Activated CD8-positive, alpha-beta T cell treated with anti-CD3 and anti-CD28 coated beads, Interleukin-2, amount 10 ng/mL, durations not matched to agents 7 days and 5 days (primary cell): ENCODE measurements at places on chromosomes 1 and 21.
A peak's percentile ranks its signal among the peaks of the same experiment; 100 is the strongest.

DNA sequence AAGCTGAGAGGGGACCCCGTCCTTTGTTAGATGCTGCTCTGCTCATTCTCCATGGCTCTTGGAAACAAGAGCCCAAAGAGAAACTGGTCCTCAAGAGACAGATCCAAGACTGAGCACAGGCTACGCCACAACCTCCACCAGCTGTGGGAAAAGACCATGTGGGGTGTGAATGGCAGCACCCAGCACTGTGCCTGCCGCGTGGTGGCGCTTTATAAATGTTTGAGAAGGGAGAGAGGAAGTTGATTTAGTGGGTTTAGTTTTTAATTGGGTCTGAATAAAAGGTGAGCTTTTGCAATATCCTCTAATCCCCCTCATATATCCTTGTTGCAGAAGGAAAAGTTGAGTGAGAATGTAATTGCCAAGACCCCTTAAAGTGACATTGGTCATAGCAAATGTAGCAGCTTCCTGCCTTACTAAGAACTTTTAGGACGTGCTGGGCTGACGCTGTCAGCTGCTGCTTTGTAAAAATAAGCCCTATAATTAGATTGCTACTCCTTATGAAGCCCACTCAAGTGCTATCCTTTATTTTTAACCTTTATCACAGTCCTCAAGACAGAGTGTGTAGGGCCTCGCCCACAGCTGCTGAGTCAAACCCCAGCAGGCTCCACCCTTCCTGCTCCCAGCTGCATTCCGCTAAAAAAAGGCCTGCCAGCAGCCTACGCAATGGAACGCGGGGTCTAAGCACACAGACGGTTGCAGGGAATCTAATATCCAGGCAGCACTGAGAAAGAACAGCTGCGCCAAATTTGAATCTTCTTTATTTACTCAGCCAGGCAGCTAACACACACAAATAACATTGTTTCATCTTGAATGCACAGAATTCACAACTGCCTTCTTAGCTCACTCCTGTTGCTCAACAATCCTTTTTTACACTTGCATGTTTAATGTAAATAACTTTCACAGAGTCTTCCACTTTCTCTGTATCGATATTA lies 47.4 kb upstream of the PRDX6 start:
- peak; percentile 80 for DNase-seq

DNA sequence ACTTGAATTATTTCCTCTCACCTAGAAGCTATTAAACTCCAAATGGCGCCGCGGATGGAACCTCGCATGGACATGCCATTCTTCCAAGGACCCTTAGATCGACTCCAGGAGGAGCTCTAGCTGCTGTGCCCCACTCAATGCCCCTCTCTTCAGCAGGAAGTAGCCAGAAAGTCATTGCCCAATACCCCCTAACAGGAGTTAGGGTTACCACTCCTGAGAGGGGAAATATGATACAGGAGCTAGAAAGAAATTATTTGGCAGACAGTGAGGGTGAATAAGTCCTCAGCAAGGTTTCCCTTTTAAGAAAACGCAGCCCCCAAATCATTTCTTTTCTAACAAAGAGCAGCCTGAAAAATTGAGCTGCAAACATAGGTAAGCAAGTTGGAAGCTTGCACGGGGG lies 28.6 kb downstream of the TFB2M start:
- DNase-seq: no peak

GRCh38 chr1:235945775-235946570 lies 79.3 kb upstream of the LYST start:
- no peak for DNase-seq

DNA sequence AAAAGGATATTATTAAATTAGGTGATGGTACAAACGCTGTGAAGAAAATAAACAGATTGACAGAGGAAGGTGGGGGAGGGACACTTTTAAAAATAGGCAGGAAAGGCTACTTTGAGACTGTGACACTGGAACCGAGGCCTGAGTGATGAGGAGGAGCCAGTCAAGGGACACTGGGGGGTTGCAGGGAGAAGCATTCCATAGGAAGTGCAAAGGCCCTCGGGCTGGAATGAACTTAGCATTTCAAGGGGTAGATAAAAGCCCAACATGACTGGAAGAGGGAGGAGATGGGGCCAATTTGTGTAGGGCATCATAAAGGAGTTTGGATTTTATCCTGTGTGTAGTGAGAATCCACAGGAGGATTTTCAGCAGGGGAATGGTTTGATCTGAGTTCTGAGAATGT lies 15.9 kb downstream of the C1orf94 start:
- DNase-seq: no peak

DNA sequence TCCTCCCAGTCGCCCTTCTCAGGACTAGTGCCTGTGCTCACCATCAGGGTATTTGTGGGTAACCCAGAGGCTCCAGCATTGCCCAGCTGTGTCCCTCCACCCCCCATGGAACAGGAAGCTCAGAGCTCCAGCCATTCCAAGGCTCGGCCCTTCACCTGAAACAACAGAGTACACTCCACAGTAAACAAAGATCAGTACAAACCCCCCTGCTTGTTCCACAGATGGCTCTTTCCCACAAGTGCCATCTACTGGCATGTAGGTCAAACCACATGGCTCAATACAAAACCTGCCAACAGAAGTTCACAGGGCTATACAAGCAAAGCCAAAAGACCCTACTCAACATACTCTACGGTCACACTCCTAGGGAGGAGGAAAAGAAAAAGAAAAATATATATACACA lies 258.7 kb downstream of the AGBL4 start:
- no peak for DNase-seq

DNA sequence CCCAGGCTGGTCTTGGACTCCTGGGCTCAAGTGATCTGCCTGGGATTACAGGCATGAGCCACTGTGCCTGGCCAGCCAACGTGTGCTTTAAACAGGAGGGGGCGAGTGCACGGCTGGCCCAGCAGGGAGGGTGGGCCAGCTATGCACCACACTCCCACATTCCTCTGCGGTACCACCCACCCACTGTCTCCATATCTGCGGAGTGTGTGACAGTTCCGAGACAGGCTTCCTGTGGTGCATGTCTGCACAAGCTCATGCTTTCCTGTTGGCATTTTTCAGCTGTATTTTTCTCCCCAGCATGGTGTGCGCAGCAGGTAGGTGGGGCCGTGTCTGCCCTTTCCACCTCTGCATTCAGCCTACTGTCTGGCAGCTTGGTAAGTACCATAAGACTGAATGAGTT lies 183.3 kb downstream of the AJAP1 start:
- DNase-seq: no peak

GRCh38 chr1:216690603-216691002 lies 32.6 kb downstream of the ESRRG start:
- no peak for DNase-seq

GRCh38 chr1:81467383-81467782 lies 333.4 kb upstream of the ADGRL2 start:
- no peak for DNase-seq

GRCh38 chr1:54701996-54702395 lies 13.7 kb upstream of the TTC4 start:
- no peak for DNase-seq

- peak; percentile 84 for DNase-seq
Measured at GRCh38 chr1:153749408-153750005, 21.7 kb downstream of the INTS3 start.

DNA sequence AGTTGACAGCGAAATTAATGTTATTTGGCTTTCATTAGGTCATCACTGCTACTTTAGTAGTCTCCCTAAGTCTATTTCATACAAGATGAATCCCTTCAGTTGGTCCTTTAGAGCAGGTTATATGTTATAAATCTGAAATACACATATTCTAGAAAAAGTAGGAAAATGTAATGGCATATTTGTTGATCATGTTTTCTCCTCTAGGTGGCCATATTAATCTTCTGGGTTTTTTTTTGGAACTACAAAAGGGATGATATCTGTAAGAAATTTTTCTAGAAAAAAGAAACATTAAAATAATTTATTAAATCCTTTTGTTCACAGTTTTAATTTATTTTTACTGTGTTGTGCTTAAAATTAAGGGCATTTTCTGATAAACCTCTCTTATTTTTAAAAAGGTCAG lies 87.9 kb downstream of the SYT14 start:
- DNase-seq: no peak

- DNase-seq: no peak
Measured at GRCh38 chr1:229318056-229318455, 24.8 kb downstream of the CCSAP start.

DNA sequence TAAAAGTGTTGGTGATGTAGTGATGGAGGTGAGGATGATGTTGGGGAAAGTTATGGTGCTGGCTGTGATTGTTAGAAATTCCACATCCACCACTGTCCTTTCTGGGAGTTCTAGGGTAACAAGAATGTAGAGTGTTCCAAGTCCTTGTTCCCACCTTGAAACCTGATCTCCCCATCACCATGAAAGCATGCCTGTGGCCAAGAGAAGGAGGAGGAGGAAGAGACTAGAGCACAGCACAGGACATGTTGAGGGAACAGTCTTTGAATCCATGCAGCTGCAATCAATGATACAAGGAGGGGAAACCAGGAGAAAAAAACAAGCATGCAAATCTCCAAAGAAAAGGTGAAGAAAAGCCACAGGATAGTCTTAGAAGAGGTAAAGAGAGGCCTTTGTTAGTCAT lies 45.9 kb upstream of the ARTN start:
- no peak for DNase-seq

DNA sequence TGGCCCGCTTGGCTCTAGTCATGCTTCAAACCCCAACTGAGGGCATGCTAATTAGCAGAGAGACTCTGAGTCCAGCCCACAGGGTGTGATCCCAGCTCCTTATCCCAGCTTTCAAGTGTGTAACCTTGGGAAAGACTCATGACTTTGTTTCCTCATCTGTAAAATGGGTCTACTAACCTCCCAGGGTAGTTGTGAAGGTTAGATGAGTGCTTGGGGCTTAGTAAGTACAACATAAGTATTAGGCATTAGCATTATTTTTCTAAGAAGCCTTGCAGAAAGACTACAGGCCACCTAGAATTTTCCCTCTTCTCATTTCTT lies 2.8 kb downstream of the MYOM3 start:
- DNase-seq: no peak

DNA sequence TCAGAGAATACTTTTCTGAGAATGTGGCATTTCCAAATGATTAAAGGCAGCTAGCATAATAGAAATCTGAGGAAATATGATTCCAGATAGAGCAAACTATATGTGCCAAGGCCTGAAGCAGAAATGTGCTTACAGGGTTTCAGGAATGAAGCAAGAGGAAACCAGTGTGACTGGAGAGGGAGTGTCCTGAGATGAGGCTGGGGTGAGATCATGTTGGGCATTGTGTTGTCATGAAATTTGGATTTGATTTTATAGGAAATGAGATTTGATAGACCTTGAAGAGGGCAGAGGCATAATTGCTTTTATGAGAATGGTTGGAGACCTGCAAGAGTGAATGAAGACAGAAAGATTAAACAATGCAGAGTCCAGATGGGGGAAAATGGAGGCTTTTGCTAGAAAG lies 338.1 kb upstream of the SNX7 start:
- no peak for DNase-seq

DNA sequence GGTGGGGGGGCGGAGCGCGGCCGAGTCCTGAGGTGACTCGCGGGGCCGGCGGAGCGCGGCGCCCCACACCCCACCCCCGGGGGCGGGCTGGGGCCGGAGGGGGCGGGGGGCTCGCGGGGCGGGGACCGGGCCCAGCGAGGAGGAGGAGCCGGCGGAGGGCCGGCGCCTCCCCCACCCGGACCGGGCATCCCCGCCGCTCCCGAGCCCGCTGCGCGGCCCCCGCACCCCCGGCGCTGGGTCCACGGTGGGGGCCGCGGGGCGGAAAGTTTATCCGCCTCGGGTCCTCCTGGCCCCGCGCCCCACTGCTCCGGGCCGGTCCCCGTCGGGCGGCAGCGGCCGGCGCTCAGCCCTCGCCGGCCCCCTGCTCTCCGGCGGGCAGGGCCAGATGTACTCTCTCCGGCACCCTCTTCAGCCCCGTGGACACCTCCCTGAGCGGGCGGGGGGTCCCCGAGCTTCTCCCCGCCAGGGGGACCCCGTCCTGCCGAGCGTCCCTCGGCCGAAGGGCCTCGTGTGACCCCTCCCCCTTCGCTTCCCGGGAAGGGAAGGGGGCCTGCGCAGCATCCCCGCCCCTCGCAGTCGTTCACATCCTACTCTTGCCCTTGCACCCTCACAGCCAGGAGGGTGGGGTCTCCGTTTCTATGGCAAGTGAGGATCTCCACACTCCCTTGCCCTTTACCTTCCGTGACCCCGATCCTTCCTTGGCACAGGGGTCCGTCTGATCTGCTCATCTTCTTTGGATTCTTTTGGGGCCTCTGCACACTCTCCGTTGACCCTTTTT lies 663 bp downstream of the CAMTA1 start:
- DNase-seq: peak; percentile 43

- no peak for DNase-seq
Measured at GRCh38 chr1:221166559-221167318, 287.5 kb downstream of the HLX start.

- no peak for DNase-seq
Measured at GRCh38 chr1:207952617-207953542, 42.0 kb upstream of the CD34 start.

- DNase-seq: no peak
Measured at GRCh38 chr1:61441723-61442262, 283.1 kb downstream of the TM2D1 start.

GRCh38 chr21:9008636-9009035 lies 1512.7 kb upstream of the TPTE start:
- no peak for DNase-seq

DNA sequence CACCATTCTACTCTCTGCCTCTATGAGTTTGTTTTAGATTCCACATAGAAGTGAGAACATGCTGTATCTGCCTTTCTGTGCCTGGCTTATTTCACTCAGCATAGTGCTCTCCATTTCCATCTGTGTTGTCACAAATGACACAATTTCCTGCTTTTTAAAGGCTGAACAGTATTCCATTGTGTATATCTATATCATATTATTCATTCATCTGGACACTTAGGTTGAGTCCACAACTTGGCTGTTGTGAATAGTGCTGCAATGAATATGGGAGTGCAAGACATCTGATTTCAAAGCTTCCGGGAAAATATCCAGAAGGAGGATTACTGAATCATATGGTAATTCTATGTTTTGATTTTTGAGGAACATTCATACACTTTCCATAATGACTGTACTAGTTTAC lies 20.1 kb upstream of the DONSON start:
- no peak for DNase-seq

DNA sequence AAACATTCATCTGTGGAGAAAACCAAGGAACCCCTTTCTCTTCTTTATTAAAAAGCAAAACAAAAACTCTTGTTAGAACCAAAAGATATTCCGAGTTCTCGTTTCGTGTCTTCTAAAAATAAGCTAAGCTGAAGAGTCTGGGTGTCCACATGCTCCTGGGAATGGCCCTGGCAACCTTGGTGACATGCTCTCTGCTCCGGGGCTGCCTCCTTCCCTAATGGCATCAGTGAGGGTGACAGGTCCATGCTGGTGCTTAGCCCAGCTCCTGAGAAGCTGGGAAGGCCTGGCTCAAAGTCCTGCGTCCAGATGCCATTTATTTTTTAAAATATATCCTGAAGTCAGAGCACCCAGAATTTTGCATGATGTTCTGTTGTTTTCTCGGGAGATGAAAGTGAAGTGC lies 24.6 kb upstream of the TRAPPC10 start:
- DNase-seq: no peak

DNA sequence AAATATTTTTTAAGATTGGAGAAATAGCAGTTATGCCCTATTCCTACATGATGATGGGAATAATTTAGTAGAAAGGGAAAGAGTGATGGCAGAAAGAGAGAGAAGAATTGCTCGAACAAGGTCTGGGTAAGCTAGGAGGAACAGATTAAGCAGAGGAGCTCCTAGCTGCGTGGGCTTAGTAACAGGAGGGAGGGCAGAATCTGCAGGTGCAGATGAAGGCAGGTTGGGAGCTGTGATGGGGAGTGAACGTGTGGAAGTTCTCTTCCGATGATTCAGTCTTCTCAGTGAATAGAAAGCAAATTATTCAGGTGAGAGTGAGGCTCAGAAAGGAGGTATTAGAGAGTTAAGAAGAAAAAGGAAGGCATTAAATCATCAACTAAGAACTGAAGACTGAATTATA lies 8.3 kb upstream of the CR1 start:
- no peak for DNase-seq
